ENCODE measurements at places on chromosomes 6 and 20.

DNA sequence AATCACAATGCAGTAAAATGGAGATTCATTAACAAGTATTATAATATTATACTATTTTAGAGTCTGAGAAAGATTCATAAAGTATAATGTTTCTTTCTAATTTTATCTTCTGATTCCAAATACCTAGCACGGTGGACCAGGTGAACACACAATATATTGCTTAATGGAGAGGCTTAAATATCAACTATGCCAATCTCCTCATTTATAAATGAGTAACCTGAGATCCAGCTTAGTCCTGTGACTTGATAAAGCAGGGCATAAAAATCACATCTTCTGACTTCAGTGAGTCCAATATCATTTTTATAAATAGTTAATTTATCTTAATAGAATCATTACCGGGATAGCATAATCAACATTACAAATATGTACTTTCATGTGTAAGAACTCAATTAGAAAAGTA, 144.4 kb upstream of the GJE1 start:
- DNase-seq: no peak

GRCh38 chr20:29325304-29325640, 1932.2 kb upstream of the DEFB115 start:
- no peak for DNase-seq

GRCh38 chr20:51995551-51995951, 193.2 kb upstream of the SALL4 start:
- no peak for DNase-seq

DNA sequence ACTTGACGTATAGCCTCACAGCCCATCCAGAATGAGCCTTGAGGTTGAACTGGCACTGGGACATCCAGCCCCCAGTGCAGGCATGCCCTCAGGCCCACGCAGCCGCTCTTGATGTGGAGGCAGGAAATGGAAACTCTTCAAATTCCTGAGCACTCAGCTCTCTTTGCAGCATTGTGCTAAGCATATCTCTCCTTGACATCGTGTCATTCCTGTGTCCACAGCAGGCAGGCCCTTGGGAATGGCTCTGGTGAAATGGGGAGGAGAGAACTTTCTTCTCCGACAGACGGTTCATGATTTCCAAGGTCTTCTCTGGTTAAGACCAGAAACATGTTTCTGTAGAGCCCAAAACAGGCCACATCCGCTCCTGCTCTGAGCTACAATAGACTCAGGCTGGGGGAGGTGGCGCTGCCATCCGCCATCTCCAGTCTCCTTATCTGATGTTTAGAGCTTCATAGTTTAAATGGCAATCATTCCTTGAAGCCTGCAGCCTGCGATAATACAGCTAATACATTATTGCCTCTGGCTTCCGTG, 248.8 kb downstream of the CDH4 start:
- no peak for DNase-seq

DNA sequence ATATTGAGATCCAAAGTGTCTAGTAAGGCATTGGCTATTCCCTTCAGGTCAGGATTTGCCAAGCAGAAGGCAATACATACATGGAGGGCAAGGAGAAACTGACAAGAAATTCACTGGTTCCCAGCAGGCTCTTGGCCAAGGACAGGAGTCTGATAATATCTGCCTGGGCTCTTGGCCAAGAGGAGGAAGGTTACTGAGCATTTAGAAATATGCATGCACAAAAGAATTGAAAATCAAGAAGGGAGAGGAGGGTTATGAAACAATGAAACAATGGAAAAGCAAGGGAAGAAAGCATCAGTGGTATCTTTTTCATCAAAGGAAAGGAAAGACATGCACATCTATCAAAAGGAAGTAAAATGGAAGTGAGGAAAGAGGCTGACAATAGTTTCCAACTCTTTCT, 42.4 kb downstream of the ARHGAP18 start:
- no peak for DNase-seq

DNA sequence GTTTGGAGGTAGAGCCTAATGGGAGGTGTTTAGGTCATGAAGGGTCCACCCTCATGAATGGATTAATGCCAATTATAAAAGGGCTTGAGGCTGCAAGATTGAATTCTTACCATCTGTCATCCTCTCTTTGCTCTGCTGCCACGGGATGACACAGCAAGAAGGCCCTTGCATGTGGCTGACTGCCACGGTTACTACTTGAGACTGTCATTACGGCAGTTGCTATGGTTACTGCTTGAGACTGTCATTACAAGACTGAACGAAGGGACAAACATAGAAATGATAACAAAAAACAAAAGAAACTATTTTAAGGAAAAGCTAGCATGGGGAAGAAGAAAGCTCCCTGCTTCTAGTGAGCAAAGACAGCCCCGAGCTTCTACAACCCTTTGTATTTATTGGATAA, 715.0 kb downstream of the TFAP2A start:
- no peak for DNase-seq

- DNase-seq: no peak
Observed at GRCh38 chr6:157514659-157515496, 133.9 kb downstream of the ZDHHC14 start.

DNA sequence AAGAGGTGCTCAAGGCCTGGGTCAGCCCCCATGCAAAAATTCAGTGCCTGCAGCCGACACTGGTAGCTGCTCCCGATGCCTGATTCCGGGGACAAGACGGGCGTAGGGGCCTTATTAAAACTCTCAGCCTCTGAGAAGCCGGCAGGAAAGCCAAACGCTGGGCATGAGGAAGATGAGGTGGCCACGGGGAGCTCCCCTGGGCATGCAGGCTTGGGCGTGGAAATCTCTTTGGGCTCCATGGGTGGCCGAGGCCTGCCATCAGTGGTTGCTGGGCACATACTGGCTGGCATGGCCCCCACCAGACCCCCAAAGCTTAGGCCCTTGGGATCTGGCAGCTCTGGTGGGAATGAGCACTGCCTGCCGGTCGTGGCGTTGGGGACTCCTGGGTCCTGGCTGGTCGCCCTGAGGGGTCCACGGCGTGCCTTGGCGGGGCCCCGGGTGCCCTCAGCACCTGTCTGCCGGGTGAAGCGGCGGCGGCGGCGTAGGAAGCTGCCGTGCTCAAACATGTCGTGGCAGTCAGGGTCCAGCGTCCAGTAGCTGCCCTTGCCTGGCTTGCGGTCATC, 586 bp downstream of the FOXS1 start:
- DNase-seq: no peak

GRCh38 chr6:38239719-38240451, 399.8 kb downstream of the BTBD9 start:
- no peak for DNase-seq

DNA sequence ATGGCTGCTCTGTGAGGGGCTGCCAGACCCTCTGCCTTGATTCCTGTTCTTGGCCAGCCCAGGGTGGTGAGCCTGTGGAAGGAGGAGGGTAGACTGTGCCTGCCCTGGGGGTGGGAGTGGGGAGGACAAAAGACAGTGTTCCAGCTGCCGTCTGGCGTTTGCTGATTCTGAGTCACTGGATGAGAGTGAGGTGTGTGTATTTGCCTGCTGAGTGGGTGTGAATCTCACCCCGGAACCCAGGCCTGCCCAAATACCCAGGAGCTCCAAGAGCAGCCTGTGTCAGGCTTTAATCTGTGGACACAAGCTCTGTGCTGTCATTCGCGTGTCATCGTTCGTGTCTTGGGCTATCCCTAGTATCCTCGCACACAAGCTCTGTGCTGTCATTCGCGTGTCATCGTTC, 2.6 kb upstream of the LKAAEAR1 start:
- DNase-seq: no peak

DNA sequence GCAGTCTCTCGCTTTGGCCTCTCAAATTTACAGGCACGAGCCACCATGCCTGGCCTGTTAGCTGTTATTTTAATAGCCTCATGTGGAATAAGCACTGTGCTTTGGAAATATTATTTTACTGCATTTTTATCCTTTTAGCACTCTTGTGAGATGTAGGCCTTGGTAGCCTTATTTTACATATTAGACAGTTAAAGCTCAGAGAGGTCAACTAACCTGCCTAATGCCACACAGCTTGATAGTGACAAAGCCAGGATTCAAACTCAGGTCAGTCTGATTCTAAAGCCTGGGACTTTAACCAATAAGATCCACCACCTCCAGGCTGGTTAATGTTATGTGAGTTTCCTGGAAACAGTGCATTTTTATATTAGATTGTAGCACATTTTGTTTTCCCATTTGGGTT, 9.5 kb downstream of the TNFAIP3 start:
- DNase-seq: no peak

- DNase-seq: no peak
Observed at GRCh38 chr6:89482126-89482525, 49.2 kb downstream of the ANKRD6 start.

All from stimulated activated CD8-positive, alpha-beta memory T cell treated with anti-CD3 and anti-CD28 coated beads, Interleukin-7, amount 100 ng/mL, for 1 hour (primary cell).